Stimulated activated CD8-positive, alpha-beta memory T cell treated with anti-CD3 and anti-CD28 coated beads, Interleukin-2, amount 100 ng/mL, for 1 hour (primary cell): ENCODE measurements at places on chromosomes 5 and 9.
A peak's percentile ranks its signal among the peaks of the same experiment; 100 is the strongest.

- no peak for DNase-seq
Observed at GRCh38 chr9:31824860-31825259, 559.6 kb upstream of the ACO1 start.

GRCh38 chr5:4662756-4663155 is 477.4 kb upstream of the ADAMTS16 start:
- DNase-seq: no peak

DNA sequence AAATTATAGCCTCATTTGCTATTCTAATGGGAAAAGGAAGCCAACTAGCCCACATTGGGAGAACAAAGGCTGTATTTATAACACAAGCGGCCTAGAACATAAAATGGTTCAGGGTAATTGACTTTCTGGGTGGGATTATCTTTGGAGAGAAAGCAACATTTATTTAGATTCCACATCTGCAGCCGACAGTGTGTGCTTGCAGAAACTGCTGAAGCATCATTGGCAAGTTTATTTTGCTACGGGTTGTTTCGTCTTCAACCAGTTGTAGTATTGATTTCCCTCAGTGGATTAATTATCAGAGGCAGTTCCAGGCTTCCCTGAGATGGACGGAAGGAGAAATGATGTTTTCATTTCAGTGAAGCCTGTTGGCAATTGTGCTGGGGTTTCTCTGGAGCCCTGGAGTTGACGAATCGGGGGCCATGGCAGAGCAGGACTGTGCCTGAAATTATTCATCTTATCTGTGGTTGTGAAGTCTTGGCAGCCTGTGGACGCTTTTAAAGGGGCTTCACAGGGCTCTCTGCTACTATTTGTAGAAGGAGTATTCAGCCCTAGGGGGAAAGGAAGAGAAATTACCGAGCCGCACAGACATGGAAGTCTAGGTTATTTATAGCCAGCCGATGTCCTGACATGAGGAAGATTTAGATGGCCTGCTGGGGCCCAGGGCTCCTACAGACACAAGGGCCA is 290.6 kb upstream of the IRX4 start:
- no peak for DNase-seq

DNA sequence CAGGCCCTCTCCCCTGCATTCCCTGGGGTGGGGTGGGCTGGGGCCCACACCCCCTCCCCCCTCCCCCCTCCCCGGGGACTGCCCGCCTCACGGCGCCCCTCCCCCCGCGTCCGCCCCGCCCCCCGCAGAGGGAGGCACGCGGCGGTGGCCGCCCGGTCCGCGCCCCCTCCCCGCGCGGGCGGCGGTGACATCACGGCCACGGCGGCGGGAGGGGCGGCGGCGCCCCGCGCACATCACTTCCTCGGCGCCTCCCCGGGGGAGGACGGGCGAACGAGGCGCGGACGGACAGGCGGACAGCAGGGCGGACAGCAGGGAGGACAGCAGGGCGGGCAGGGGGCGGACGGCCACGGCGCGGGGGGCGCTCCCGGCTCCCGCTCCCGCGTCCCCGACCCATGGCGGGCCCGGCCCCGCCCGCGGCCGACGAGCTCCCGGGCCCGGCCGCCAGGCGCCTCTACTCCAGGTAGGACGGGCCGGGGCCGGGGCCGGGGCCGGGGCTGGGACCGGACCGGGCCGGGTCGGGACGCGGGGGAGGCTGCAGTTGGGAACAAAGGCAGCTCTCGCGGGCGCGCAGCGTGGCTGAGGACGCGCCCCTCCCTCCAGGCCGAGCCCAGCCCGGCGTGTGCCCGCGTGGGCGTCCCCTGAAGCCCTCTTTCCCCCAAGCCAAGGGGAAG is at the start of gene GPSM1:
Gene GPSM1 (plus strand): TSS at position 236 of the 671 bp plus-strand sequence. CDS start 157 bp downstream, at position 393.
- no peak for DNase-seq

DNA sequence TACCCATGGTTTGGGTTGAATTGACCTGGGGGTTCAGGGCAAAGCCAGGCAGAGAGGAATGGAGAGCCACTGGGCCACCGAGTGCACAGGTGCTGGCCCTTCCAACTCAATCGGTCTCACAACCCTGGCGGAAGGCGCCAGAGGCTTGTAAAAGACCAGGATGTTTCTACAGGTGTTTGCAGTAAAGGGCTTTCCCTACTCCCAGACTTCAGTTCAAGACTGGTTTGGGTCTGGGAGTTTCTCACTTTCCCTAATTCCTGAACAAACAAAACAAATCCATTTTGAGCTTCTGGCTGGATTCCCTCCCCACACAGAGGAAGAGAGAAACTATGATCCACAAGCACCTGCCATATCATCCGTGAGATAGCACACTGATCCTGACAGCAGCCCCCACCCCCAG is 125.2 kb upstream of the KLF4 start:
- no peak for DNase-seq

DNA sequence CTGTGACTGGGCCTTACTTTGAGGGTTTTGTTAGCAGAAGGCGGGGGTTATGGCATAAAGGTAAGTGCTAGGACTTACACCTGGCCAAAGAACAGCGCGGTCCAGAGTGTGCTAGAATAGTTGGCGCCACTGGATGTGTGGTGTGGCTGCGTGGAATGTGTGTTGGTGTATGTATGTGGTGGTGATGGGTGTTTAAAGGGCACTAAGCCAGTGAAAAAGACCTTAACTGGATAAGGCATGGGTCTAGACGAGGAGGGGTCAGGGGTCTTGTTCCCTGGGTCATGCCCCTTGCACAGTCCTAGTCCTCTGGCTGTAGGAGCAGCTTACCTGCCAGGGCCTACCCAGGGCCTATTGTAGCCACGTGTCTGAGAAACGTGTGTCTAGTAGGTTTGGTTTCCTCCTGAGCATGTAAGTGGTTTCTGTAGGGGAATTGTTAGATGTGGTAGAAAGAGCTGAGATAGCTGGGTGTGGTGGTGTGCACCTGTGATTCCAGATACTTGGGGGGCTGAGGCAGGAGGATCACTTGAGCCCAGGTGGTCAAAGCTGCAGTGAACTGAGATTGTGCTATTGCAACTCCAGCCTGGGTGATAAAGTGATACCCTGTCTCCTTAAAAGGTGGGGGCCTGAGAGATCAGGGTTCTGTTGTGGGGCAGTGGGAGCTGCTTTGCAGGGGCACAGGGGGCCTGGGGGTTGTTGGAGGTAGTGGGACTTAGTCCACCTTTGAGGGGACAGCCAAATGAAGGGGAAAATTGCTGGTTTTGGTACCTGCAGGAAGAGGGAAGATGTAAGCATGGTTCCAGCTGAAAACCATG is 55.2 kb downstream of the HSPA4 start:
- DNase-seq: no peak

DNA sequence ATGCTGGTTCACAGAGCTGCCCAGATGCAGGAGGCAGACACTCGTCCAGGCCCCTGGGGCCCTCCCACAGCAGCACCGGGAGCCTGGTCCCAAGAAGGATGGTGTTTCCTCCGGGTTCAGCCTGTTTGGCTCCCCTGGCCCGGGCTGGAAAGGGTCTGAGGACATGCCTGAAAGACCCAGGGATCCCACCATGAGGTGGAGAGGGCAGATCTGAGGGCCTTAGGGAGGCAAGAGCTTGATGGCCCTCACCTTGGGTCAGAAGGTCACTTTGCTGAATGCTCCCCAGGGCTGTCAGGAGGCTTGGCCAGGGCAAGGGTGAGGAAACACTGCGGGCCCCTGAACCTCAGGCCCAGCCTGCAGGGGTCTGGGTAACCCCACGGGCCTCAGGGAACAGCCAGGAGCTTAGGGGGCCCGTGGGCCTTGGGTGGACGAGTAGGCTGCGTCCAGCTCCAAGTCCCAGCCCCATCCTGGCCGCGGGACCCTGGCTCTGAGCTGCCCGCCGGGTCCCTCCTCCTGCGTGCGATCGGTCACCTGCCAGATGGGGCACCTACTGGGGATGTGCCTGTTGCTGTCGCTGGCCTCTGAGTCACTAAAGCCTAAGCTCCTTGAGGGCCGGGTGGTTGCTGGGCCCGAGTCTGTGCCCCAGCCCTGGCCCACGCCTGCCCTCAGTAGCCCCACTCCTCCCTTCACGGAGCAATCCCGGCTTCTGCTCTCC is 106.2 kb downstream of the ZNF354C start:
- no peak for DNase-seq

- DNase-seq: no peak
Observed at GRCh38 chr9:27421577-27421976, 102.5 kb upstream of the IFNK start.

- DNase-seq: no peak
Observed at GRCh38 chr9:100419166-100419565, 7.8 kb upstream of the MSANTD3 start.

GRCh38 chr9:124428751-124429529 is 13.7 kb upstream of the PSMB7 start:
- no peak for DNase-seq

- DNase-seq: no peak
Observed at GRCh38 chr5:132237670-132238069, 10.0 kb upstream of the P4HA2 start.

GRCh38 chr9:36102742-36103495 is 33.6 kb upstream of the GLIPR2 start:
- peak; percentile 83 for DNase-seq

GRCh38 chr9:80086822-80087345 is 515.1 kb downstream of the TLE4 start:
- DNase-seq: no peak

DNA sequence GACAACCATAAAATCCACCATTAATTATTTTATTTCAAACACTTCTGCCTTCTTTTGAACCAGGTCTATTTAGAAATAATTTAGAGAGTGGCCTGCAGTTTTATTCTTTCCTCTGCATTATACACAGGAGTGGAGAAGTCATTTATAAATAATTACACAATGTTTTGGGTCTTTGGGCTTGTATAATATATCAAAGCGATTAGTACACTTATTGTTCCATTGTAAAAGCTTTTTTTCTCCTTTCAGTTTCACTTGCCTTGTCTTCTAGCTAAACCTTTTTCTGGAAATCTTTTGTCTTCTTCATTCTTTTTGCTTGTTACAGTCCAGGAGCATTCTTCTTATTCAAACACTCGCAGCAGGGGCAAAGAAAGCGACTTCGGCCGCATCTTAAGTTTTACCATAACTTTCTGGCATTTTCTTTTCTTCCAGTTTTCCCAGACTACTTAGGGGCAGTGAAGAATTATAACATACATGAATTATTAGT is 7.3 kb upstream of the NEUROG1 start:
- DNase-seq: no peak

GRCh38 chr9:35918780-35919179 is 9.5 kb downstream of the SPAAR start:
- DNase-seq: no peak

- no peak for DNase-seq
Observed at GRCh38 chr5:65506961-65507360, 25.2 kb upstream of the ADAMTS6 start.

- DNase-seq: no peak
Observed at GRCh38 chr9:36532353-36532752, 40.3 kb upstream of the MELK start.
